ENCODE measurements at places on chromosomes 2 and 18. TPM values are rescaled to one million over a fixed set of nuclear protein-coding genes. Genes with fewer than 3 reads are reported as not detected.

CROCC2 gene
- not detected for total RNA-seq

- DNase-seq, result no peak
These were observed 110.2 kb downstream of the BARD1 start for GRCh38 chr2:214699236-214699635.

GRCh38 chr2:38214209-38214717 lies 138.3 kb upstream of the CYP1B1 start:
- peak; percentile 86 for DNase-seq

PLGLB1 gene
- 0.34 TPM for total RNA-seq

GRCh38 chr2:17583166-17583565 lies 42.7 kb downstream of the VSNL1 start:
- no peak for DNase-seq

GRCh38 chr18:29644276-29644675 lies 1398.3 kb downstream of the DSC3 start:
- DNase-seq, result no peak

- DNase-seq, result no peak
These were observed 92.8 kb upstream of the APCDD1 start for GRCh38 chr18:10361660-10362059.

DNA sequence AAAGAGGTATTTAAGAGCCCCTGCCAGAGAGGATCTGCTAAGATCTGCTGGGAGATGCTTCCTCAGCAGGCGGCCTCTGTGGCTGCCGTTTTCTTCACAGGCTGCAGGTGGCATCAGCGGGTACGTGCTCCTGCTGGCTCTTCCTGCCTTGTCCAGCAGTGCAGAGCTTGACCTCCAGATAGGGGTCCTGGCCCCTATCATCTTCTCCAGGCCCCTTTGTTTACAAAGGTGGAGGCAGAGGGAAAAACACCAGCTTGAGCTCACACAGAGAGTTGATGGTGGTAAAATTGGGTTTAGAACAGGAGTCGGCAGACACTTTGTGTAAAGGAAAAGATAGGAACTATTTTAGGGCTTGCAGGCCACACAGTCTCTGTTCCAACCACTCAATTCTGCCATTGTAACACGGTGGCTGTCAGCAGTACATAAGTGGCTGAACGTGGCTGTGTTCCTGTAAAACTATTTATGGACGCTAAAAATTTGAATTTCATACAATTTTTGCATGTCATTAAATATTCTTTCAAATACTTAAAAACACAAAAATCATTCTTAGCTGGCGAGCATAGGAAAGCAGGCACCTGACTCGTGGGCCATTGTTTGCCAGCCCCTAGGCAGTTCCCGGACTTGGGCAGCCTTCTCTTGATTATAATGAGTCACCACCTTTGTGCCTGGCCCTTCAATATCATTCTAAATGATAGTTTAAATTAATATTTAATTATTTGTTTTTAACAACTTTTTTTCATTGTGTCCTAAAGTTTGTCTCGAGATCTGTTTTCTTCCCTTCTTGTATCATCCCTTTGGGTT lies 98.2 kb upstream of the B3GNT7 start:
- DNase-seq, result peak; percentile 61

KCNG2 gene
- not detected for total RNA-seq

CD226 gene
- not detected for total RNA-seq

DNA sequence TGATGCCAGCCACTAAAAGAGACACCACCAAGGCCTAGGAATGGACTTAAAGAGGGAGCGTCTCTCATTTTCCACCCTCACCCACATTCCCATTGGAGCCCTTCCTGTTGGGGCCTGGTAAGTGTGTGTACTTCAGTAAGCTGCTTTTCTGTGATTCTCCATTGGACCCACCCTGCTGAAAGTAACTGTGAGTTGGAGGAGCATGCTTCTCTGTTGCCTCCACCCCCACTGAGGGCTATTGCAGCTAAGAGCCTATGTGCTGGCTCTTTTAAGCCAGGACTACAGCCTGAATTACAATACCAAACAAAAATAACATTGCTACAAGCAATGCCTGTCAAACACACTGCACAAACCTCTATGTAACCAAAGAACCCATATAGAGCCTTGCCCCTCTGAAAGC lies 81.1 kb downstream of the TRABD2A start:
- DNase-seq, result no peak

DNA sequence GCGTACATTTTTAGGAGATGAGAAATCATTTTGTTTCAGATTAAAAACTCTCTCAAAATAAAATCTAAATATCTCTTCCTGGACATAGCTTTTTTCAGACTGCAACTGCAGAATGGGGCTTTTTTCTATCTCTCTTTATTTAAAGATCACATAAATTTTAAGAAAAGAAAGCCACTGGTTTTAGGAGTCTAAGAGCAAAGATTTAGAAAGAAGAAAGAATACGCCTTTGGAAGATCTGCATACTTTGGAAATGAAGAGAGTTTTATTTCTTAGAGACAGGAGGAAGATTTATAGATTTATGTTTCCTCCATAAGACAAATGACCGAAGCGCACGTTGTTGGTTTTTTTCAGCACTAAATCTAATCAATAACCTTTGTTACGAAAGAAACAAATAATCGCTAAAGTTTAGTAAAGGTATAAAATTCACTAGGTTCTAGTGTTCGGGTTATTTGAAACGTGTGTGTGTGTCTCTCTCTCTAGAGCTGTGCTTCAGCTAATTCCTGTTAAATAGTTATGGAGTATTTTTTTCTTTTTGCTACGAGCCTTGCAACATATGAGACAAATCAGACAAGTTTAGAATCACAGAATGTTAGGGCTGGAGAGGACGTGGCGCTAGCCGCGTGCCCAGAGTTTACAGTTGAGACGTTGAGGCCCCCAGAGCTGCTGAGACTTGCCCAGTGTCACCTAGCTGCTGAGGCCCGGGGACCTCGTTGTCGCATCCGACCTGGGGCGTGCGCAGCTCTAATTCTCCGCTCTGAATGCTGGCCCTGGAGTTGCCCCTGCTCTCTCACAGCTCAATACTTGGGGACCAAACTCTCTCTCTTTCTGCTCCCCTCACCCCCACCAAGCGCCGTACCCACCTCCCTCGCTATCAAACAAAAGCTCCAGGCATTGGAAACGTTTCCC lies 69.9 kb downstream of the CTAGE1 start:
- DNase-seq, result no peak

DNA sequence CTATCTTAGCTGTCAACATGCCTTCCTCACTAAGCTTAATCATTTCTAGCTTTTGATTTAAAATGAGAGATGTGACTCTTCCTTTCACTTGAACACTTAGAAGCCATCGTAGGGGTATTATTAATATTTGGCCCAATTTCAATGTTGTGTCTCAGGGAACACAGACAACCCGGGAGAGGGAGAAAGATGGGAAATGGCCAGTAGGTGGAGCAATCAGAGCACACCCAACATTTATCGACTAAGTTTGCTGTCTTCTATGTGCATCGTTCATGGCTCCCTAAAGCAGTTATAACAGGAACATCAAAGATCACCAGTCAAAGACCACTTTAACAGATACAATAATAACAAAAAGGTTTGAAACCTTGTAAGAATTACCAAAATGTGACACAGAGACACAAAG lies 110.2 kb downstream of the OLA1 start:
- DNase-seq, result no peak

- DNase-seq, result no peak
These were observed 56.7 kb downstream of the SPRED2 start for GRCh38 chr2:65375723-65376122.

ARMC9 gene
- 39.8 TPM for total RNA-seq
